ENCODE measurements at places on chromosomes 5 and 9.

- DNase-seq = no peak
These were observed 4.7 kb upstream of the PDLIM7 start for GRCh38 chr5:177501874-177502678.

- DNase-seq = no peak
These were observed 695.4 kb upstream of the CDH18 start for GRCh38 chr5:20683241-20683940.

- no peak for DNase-seq
These were observed 298.3 kb upstream of the EFNA5 start for GRCh38 chr5:107968998-107969397.

- DNase-seq = no peak
These were observed 55.8 kb downstream of the ANXA2R start for GRCh38 chr5:42984307-42984706.

DNA sequence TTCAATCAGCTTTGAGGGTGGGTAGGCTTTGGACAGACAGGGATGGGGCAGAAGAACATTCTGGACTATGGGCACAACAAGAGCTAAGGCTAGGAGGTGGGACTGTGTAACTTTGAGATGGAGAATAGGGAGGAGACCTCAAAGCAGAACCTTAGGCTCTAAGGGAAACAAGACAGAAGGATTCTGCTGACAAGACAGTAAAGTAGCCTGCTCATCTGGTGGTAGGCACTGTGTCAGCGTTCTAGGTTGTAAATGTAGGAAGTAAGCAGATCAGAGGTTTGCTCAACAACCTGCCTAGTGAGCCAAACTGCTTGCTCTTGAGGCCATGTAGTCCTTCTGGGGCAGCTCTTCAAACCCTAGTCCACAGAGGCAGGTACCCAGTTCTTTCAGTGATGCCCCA, 15.0 kb upstream of the IL12B start:
- no peak for DNase-seq

- no peak for DNase-seq
These were observed 821 bp upstream of the VCP start for GRCh38 chr9:35073279-35073612.

GRCh38 chr9:81374459-81375186, 314.7 kb downstream of the TLE1 start:
- no peak for DNase-seq

DNA sequence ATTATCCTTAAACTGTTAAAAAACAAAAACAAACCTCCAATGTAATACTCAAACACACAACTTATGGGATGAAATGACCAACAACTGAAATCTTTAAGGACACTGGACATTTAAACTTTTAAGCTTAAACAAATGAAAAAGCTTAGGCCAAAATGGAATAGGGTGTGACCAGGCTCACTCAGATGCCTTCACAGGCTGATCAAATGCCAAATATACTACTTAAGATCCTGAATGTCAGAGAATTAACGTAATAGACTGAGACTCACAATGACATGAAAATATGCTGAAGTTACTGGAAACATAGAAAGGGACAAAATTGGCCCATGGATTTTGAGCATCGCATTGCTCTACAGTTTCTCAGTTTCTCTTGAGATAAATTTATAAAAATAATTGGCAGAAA, 286.8 kb downstream of the ADAMTS6 start:
- no peak for DNase-seq

All from stimulated activated CD8-positive, alpha-beta memory T cell treated with anti-CD3 and anti-CD28 coated beads, Interleukin-7, amount 100 ng/mL, for 1 hour (primary cell).